ENCODE measurements at places on chromosomes 2 and 18.

GRCh38 chr2:183011743-183012142 is 26.5 kb downstream of the NCKAP1 start:
- no peaks in the 10 kb centered on the region for H3K36me3 ChIP-seq
- DNase-seq, result no peak
- no peak overlapping the region for H3K27ac ChIP-seq
- H3K4me3 ChIP-seq, result no peak overlapping the region

GRCh38 chr2:240569523-240569997 is 1.3 kb downstream of the RNPEPL1 start:
- H3K4me3 ChIP-seq, result peak overlapping the region; percentile 84
- peak; percentile 50 for DNase-seq
- peak overlapping the region; percentile 84 for H3K27ac ChIP-seq
- H3K27me3 ChIP-seq, result no peaks in the 10 kb centered on the region
- peaks cover 49% of the 10 kb centered on the region for H3K4me1 ChIP-seq
- peaks cover 26% of the 10 kb centered on the region for H3K36me3 ChIP-seq

- no peak overlapping the region for H3K27ac ChIP-seq
- H3K27me3 ChIP-seq, result no peaks in the 10 kb centered on the region
- H3K4me1 ChIP-seq, result no peaks in the 10 kb centered on the region
- no peak for DNase-seq
- H3K4me3 ChIP-seq, result no peak overlapping the region
- no peaks in the 10 kb centered on the region for H3K36me3 ChIP-seq
These were observed 139.1 kb downstream of the NXPH2 start for GRCh38 chr2:138640921-138641676.

DNA sequence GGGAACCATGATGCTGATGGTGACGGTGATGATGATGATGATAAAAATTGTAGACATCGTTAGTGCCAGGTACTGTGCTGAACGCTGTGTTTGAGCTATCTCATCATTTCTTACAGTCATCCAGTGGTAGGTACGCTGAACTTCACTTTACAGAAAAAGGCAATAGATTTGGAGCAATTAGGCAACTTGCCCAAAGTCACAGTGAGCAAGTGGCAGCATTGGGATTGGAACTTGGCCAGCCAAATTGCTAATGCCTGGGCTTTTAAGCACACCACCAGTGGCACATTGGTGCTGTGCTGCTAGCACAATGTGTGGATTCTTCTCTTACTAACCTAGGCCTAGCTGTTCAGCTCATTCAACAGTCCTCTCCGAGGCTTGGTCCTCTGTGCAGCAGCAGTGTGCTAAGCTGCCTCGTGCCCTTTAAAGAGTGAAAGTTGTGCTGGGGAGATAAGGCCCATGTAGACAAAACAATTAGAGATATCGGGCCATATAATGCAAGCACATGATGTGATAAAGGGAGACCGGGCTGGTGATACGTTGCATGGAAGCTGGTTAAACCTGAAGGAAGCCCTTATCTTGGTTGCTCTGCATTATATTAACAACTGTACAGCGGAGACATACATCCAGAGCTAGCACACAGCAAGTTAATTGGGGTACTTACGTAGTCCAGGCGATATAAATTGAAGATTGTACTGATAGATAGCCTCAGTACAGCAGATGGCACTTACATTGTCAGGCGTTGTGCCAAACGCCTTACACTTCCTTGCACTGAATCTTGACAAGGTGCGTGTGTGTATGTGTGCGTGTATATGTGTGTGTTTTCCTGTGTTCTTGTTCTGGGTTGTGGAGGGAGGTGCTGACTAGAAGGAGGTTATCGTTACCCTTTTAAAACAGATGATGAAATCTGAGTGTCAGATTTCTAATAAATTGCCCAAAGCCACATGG is 28.4 kb downstream of the HK2 start:
- no peak overlapping the region for H3K4me3 ChIP-seq
- no peak overlapping the region for H3K27ac ChIP-seq

- no peaks in the 10 kb centered on the region for H3K36me3 ChIP-seq
- H3K4me1 ChIP-seq, result peaks cover 29% of the 10 kb centered on the region
- no peak overlapping the region for H3K27ac ChIP-seq
- H3K27me3 ChIP-seq, result no peaks in the 10 kb centered on the region
- no peak overlapping the region for H3K4me3 ChIP-seq
These were observed 35.9 kb upstream of the KLF11 start for GRCh38 chr2:10007435-10007834.

DNA sequence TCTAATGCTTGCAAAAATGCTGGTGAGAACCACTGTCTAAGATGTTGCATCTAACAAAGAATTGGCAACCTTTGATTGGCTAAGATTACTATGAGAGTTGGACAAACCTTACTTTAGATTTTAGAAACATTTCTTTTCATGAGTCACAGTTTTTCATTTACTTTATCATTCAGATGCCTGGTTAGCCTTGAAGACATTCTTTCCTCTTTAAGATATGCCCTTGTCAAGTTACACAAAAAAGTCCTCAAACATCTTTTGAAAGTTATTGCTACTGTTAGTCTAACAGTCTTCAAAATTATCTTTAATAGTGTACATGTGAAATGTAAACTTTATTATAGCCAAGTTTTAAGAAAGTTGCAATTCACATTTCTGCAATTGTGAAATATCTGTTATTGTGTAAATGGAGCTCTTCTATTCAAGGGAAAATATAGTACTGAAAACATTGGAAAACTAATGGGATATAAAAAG is 276.3 kb downstream of the RND3 start:
- no peak overlapping the region for H3K4me3 ChIP-seq
- H3K4me1 ChIP-seq, result no peaks in the 10 kb centered on the region
- no peaks in the 10 kb centered on the region for H3K36me3 ChIP-seq
- no peaks in the 10 kb centered on the region for H3K27me3 ChIP-seq
- no peak for DNase-seq

DNA sequence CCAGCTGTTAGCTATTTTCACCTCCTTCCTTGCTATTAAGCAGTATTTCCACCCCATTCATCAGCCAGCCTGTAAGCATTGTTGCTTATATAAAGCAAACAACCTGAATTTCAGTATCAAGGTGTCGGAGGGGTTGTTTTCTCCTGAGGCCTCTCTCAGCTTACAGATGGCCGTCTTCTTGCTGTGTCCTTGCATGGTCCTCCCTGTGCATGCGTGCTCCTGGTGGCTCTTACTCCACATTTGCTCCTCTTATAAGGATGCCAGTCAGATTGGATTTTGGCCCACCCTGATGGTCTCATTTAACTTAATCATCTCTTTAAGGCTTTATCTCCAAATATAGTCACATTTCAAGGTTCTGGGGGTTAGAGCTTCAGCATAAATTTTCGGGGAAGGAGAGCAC is 2.6 kb downstream of the MAIP1 start:
- H3K4me3 ChIP-seq, result no peak overlapping the region
- DNase-seq, result no peak
- peaks cover 47% of the 10 kb centered on the region for H3K36me3 ChIP-seq
- no peak overlapping the region for H3K27ac ChIP-seq
- no peaks in the 10 kb centered on the region for H3K27me3 ChIP-seq

DNA sequence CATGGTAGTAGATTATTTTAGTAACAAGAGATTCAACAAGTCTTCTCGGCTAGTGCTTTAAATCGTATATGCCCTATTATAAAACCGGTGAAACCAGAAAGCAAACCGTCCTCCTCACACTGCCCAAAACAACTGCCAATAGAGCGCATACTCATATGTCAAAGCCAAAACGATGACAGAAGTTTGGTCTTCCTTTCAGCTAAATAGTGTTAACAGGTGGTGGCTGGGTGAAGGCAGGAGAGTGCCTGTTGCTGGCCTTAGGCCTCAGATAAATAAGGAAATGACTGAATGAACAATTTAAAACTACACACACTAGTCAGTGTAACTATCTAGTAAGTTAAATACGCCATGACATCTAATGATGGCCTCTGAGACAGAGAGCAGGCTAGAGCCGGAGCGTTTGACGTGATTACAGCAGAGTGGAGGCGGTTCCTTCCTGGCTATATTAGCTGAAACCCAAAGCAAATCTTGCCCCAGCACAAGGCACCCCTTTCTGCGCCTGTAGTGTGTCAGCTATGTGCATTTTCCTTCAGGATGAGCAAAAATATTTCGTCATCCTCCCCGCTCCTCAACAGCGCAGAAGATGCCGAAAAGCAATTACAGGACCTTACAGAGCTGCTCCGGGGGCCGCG is 1.6 kb downstream of the LONRF2 start:
- no peak for DNase-seq
- H3K27me3 ChIP-seq, result peaks cover 28% of the 10 kb centered on the region

DNA sequence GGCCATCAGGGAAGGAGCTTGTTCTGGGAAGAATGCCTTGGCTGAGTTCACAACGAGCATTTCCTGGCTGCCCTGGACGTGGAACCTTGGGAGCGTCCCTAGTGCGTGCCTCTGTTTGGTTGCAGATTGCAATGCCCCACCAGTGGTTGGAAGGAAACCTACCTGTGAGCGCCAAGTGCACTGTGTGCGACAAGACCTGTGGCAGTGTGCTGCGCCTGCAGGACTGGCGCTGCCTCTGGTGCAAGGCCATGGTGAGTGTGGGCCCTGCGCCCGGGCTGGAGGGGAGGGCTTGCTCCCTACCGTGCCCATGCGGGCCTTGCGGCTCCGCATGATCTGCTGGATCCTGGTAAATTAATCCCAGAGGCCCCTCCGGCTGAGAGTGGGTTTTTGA is 81.9 kb downstream of the DGKD start:
- no peak overlapping the region for H3K4me3 ChIP-seq
- DNase-seq, result no peak
- no peaks in the 10 kb centered on the region for H3K4me1 ChIP-seq

DNA sequence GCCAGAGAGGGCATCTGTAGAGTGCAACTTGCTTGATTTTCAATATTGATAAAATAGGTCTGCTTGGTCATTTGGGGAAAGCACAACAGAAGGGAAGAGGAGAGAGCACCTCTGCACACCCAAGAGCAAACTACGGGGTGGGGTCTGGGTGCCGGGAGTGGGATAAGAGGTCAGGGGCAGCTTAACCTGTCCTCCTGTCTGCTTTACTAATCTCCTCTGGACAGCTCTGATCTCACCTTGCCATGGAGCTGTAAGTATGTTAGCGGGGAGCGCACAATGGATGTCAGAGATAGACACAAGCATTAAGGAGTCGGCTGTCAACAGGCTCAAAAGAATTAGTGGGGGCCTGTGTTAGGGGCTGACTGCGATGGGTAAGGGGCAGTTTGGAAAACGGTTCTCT is 328.7 kb downstream of the CYRIA start:
- H3K27ac ChIP-seq, result no peak overlapping the region
- no peaks in the 10 kb centered on the region for H3K27me3 ChIP-seq
- H3K4me3 ChIP-seq, result no peak overlapping the region
- no peaks in the 10 kb centered on the region for H3K36me3 ChIP-seq
- DNase-seq, result no peak
- no peaks in the 10 kb centered on the region for H3K4me1 ChIP-seq

DNA sequence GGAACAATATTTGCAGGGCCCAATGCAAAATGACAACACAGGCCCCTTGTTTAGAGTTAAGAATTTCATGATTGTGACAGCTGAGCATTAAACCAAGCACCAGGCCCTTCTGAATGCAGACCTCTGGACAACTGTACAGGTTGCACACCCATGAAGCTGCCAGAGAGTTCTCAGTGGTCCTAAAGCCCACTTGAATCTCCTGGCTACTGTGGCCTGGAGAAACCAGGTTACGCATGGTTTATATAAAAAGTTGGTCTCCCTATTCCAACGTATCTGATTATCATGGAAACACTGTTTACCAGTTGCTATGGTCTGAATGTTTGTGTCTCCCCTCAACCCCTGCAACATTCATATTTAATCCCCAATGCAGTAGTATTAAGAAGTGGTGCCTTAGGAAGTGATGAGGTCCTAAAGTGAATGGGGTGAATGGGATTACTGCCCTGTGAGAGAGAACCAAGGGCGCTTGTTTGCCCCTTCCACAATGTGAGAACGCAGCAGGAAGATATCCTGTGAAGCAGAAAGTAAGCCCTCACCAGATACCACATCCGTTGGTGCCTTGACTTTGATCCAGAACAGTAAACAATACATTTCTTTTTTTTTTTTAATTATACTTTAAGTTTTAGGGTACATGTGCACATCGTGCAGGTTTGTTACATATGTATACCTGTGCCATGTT is 48.0 kb upstream of the ANXA4 start:
- H3K4me3 ChIP-seq, result no peak overlapping the region
- peak overlapping the region; percentile 48 for H3K27ac ChIP-seq
- no peaks in the 10 kb centered on the region for H3K36me3 ChIP-seq
- H3K27me3 ChIP-seq, result no peaks in the 10 kb centered on the region

GRCh38 chr2:201788371-201788770 is 7.6 kb upstream of the ALS2 start:
- H3K36me3 ChIP-seq, result no peaks in the 10 kb centered on the region
- H3K4me1 ChIP-seq, result no peaks in the 10 kb centered on the region
- no peak for DNase-seq
- H3K27me3 ChIP-seq, result no peaks in the 10 kb centered on the region
- H3K4me3 ChIP-seq, result no peak overlapping the region

DNA sequence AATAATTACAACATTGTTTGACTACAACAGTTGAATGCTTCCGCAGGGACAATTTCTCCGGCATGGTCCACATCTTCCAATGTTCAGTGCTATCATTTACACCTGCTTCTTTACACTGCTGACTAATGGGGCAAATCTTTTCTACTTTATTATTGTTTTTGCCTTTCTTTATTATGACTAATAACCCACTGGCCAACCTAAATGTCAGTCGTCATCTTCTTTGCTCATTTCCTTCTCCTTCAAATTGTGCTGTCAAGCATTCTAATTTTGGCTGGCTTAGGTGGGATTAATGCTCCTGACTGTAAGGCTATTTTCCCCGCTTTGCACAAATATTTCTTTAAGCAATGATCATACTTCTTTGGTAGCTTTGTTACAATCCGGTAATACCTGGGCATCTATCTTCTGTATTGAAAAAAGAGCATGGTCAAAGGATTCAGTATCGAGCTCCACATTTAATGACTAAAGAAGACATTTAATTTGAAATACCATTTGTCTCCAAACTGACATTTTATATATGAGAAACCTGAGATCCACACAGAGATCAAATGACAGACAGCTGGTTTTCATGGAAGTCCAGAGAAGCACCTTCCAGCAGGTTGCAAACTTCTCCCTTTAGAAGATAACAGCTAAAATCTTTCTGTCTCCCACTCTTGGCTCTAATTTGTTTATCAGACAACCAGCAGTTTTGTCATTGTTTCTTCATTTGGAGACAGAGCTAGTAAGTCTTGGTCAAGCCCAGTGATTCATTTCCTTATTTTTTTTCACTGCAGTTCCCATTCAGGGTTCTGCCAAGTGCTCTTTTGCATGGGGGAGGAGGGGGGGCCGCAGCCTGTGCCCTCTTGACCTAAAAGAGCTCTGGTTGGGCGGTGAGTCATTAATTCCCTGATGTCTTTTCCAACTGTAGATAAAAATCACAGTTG is 132.9 kb downstream of the SOCS6 start:
- no peak overlapping the region for H3K4me3 ChIP-seq
- DNase-seq, result peak; percentile 87
- peak overlapping the region; percentile 18 for H3K27ac ChIP-seq
- no peaks in the 10 kb centered on the region for H3K36me3 ChIP-seq

GRCh38 chr2:160826496-160826895 is 332.9 kb upstream of the RBMS1 start:
- DNase-seq, result no peak
- no peak overlapping the region for H3K27ac ChIP-seq
- H3K36me3 ChIP-seq, result no peaks in the 10 kb centered on the region
- H3K4me1 ChIP-seq, result no peaks in the 10 kb centered on the region
- no peak overlapping the region for H3K4me3 ChIP-seq

Measured in lower lobe of right lung (tissue), 2 donors.